ENCODE measurements at places on chromosomes 6 and 20.

GRCh38 chr6:20652299-20653084, 118.2 kb downstream of the CDKAL1 start:
- DNase-seq: no peak

- no peak for DNase-seq
Measured at GRCh38 chr6:11333132-11333849, 100.8 kb upstream of the NEDD9 start.

- DNase-seq: no peak
Measured at GRCh38 chr6:44593539-44593944, 206.0 kb downstream of the CDC5L start.

GRCh38 chr6:166277018-166277417, 31.2 kb downstream of the PRR18 start:
- no peak for DNase-seq

DNA sequence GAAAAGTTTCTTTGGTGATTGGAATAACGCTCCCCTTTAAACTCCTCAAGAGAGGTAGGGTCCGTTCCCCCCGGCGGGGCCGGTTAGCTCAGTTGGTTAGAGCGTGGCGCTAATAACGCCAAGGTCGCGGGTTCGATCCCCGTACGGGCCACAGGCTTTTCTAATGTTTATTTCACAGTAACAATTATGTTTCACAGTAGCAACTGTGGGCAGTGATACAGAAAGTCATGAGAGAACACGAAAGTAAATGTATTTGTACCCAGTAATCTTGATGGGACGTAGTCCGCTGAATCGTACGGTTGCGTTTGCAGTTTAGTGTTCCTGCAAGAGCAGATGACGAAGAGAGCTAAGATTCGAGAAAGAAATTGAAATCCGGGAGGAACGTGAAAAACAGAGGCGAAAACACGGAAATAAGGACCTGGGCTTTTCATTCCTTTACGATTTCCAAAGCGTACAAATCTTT, 505.5 kb downstream of the PRIM2 start:
- no peak for DNase-seq

GRCh38 chr6:140175486-140175885, 801.0 kb upstream of the CITED2 start:
- DNase-seq: no peak
